Urothelium cell line (cell line): ENCODE measurements at places on chromosomes 1 and 21.
A peak's percentile ranks its signal among the peaks of the same experiment; 100 is the strongest.

DNA sequence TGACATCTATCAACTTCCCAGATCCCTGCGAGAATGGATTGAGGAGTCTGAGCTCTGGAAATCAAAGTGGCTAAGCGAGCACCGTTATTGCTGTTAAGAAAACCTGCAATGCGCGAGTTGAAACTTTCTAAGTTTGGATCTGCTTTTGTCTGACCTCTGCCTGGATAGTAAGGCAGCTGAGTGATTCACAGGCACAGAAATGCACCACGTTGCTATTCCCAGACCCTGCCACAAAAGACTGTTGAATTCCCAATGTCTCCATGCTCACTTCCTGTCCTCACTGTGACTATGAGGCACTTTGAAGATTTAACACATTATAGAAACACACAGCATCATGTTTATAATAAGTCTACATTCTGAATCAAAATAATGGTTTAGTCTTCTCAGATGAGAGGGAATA is 27.1 kb upstream of the CNIH3 start:
- DNase-seq = peak; percentile 48

GRCh38 chr1:59484096-59484495 is 187.2 kb downstream of the FGGY start:
- DNase-seq = peak; percentile 63

DNA sequence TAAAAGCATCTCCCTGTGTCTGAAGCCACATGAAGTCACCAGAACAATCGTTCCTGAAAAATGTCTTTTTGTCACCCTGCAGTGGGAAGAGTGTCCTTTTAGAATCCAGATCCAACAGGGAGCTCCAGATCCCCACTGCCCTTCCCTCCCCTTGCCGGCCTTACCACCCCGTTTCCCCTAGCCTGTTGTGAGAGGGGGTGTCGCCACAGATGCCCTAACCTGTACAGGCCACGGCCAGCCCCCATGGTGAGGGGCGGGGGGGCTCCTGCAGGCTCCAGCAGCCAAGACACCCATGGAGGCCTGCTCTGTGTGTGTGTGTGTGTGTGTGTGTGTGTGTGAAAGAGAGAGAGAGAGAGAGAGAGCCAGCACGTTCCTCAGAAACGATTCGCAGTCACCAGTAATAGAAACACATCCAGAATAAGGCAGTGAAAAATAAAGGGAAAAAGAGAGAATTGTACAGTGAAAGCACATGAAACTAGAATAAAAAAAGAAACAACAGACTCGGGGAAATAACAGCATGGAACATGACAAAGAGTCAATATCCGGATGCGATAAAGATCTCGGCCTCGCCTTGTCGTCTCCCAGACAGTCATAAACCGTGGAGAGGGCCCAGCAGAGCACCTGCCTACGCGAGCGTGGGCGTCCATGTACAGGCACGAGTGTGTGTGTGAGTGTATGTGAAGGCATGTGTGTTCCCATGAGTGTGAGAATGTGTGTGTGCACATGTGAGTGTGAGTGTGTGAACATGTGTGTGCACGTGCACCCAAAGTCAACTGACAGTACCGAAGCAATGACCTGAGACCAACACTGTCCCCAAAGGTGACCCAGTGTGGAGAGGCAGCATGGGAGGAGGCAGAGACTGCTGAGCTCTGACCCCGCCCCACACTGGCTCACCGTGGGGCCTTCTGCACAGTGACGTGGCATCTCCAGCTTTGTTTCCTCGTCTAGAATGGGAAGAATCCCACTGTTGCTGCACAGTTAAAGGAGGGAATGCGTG is 303.8 kb downstream of the NPHP4 start:
- no peak for DNase-seq

DNA sequence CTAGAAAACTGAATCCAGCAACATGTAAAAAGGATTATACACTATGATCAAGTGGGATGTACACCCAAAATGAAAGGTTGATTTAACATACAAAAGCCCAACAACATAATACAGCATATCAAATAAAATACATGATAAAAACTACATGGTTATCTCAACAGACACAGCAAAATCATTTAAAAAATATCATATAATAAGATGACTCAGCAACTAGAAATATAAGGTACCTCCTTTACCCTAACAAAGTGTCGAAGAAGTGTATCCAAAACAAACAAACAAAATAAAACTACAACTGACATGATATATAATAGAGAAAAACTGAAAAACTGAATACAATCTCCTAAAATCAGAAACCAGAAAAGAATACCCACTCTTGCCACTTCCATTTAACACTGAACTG is 969.1 kb downstream of the AMY1C start:
- no peak for DNase-seq
